ENCODE measurements at places on chromosomes 6 and 20.

GRCh38 chr6:142893088-142893487 lies 51.9 kb downstream of the HIVEP2 start:
- DNase-seq: no peak

DNA sequence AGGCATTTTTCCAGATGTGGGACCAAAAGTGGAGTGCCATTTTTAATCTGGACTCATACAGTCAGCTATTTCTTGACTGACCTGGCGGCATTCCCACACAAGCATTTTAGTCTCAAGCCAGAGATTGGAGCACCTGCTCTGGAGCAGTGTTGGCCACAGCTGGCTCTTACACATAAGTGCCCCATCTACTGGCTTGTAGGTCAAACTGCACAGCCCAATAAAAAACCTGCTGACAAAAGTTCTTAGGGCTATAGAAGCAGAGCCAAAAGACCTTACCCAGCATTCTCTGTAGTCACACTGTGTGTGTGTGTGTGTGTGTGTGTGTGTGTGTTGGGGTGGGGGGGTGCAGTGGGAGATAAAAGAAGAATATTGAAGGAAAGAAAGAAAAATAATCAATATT lies 38.6 kb upstream of the SENP6 start:
- no peak for DNase-seq

GRCh38 chr6:7439228-7439627 lies 49.6 kb downstream of the RIOK1 start:
- DNase-seq: no peak

- no peak for DNase-seq
Measured at GRCh38 chr6:158684311-158684710, 34.5 kb downstream of the SYTL3 start.

GRCh38 chr20:6767536-6768227 lies at the start of gene BMP2:
Gene BMP2, plus strand, starts transcription at chr20:6767686. Its CDS starts 2,441 bp downstream, at chr20:6770127.
- no peak for DNase-seq

- DNase-seq: no peak
Measured at GRCh38 chr6:74756923-74757322, 448.9 kb downstream of the COL12A1 start.

GRCh38 chr20:34142121-34142520 lies 30.1 kb upstream of the EIF2S2 start:
- no peak for DNase-seq

GRCh38 chr20:61898405-61898804 lies 167.3 kb downstream of the TAF4 start:
- no peak for DNase-seq

- DNase-seq: no peak
Measured at GRCh38 chr6:159916752-159917151, 26.0 kb downstream of the MAS1 start.

- no peak for DNase-seq
Measured at GRCh38 chr6:79334674-79335073, 100.2 kb upstream of the HMGN3 start.

DNA sequence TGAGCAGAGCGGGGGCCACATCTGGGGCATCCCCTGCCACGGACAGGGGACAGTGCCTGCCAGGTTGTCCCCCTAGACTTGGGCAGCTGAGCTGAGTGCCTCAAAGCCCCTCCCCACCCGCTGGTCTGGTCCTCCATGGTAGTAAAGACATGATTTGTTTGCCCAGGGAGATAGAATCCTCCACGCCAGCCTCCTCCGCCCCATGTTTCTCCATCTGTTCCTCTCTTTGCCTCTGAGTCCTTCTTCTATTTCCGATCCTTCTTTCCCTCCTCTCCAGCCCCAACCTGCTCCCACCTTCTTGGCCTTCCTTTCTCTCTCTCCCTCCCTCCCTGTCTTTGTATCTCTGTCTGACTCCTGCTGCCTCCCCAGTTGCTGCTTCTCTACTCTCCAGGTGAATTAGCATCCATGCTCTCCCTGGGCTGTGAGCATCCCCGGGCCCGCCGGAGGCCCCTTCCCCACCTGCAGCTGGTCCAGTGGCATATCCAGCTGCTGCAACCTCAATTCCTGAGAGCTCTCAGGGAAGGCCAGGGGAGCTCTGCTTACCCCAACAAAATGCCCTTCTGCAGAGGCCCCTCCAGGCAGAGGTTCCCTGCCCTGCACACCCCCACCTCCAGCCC lies 45.8 kb downstream of the CPNE5 start:
- DNase-seq: no peak
